Stimulated activated CD4-positive, alpha-beta T cell treated with anti-CD3 and anti-CD28 coated beads, Interleukin-4, amount 100 ng/mL, for 48 hours (primary cell): ENCODE measurements at places on chromosomes 2 and 18.

- no peak for DNase-seq
Measured at GRCh38 chr2:129460299-129461198, 518.9 kb upstream of the RAB6C start.

DNA sequence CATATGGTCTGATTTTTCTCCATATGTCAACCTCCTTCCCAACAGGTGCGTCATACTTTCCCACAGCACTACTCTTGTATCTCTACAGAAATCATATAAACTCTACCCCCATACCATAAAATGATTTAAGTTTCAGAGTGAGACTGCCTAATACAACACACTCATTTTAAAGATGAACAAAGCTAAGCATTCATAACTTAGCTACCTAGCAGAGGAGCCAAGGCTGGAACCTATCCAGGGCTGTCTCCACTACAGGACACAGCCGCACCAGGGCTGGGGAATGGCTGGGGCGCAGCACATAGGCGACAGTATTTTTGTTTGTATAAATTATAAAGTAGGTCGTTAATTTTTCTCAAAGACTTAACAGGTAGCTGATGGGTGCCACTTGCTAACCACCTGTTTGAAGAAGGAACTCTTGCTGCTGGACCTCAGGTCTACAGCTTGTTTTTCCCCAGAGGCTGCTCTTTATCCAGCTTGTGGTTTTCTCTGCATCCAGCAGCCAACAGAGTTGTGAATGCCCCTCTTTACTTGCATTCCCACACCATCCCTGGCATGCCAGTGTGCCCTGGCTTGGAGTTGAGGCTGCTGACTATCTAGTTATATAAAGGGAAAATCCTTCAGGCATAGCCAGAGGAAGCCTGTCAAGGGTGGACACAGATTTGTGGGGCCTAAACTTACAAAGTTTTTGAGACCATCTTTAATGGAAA lies 62.0 kb downstream of the HNRNPLL start:
- DNase-seq: no peak

DNA sequence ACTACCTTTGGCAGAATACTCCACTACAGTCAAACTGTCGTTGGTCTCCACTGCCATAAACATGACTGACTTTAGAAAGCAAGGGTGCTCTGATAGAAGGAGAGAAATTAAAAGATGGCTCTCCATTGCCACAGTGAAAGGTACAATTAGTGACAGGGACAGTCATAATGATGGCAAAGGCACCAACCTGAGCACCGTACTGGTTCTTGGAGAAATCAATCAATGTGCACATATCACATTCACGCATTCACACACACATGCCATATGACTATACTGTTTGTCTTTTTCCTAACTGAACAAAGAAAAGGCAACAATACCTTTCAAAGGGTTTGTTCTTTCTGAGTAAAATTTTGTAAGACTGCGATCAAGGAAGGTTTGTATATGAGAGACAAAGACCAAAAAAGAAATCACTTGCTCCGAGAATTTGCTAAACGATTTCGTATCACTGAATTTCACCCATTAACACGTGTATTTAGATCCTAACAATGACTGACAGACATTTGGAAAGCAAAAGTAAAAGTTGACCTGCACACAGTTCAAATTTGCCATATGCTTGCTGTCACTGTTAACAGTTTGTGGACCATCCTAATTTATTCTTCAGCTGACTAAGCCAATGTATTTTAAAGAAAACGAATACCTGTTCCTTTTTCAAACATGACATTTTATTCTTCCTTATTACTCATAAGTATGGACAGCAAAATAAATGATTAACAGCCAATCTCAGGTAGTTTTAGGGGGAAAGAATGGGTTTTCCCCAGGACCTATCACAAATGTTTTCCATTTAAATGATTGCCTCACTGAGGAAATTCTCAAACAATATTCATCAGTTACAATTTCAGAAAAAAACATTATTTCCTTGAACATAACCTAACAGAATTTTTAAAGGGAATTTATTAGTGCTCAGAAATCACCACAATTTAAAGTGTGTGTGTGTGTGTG lies 644.4 kb downstream of the ZEB2 start:
- DNase-seq: no peak

DNA sequence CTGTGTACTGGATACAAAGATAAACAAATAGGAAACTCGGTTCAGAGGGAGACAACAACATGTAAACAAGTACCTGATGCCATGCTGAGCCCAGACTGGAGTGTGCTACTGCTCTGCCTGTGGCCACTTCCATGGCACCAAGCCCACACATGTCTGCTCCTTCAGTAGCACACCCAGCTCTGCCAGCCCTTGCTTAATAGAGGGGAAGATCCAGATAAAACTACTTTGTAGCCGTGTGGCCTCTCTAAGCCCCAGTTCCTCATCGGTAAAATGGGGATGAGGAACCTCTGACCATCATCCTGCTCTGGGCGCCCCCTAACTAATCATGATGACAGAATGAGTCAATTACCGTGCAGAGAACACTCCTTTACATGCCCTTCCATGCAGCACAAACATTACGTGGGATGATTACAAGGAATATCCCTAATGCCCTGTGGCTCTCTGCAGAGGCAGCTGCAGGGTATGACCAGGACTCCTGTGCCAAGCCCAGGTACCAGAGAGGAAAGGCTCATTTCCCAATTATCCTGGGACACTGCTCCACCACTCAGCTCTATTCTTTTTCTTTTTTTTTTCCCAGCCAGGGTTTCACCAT lies 34.9 kb downstream of the DNMT3A start:
- DNase-seq: no peak

GRCh38 chr18:36322408-36322728 lies 24.9 kb downstream of the FHOD3 start:
- no peak for DNase-seq

DNA sequence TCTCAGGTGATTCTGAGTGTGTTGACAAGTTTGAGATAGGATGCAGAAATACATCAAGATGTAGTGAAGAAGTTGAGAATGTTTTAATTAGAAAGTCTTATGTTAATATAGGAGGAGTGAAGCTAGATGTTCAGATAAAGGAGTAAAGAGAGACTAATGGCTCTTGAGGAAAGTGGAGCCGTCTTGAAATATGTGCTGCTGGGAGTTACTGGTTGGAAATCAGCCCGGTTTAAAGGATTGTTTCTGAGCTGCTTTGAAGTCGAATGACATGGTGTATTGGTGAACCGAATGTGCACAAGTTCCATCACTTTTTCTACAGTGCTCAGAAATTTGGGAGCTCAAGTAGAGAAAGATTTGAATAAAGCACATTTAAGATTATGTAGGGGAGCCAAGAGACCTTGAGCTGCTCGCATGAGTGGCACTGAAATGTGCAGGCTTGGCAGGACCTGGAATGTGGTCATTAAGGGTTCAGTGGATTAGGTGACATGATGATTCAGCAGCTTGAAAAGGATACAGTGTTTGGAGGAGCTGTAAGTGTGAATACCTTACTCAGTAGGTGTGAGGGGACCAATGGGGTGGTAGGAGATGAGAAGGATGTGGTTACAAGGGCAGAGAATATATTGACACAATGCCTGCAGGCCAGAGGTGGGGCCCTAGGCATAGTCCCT lies 68.6 kb downstream of the CAB39 start:
- no peak for DNase-seq
